Keratinocyte (primary cell): ENCODE measurements at places on chromosomes 4 and X.

DNA sequence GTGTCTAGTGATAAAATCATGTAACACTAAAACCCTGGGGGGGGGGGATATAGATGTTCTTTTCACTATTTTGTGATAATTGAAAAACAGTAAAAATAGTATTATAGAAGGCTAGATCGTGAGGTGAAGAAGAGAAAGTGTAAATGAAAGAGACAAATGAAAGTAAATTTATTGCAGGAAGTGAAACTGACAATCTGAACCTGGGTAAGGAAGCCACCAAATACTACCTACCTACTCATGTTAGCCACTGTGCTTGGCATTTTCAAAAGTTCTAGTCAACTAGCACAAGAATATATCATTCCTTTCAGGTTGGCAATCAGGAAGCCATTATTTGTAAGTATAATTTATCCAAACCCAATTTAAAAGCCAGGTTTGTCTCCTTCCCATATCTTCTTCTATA is 1366.1 kb downstream of the FAM133A start:
- no peak for DNase-seq

GRCh38 chr4:91958596-91958995 is 345.2 kb upstream of the GRID2 start:
- DNase-seq, result no peak

DNA sequence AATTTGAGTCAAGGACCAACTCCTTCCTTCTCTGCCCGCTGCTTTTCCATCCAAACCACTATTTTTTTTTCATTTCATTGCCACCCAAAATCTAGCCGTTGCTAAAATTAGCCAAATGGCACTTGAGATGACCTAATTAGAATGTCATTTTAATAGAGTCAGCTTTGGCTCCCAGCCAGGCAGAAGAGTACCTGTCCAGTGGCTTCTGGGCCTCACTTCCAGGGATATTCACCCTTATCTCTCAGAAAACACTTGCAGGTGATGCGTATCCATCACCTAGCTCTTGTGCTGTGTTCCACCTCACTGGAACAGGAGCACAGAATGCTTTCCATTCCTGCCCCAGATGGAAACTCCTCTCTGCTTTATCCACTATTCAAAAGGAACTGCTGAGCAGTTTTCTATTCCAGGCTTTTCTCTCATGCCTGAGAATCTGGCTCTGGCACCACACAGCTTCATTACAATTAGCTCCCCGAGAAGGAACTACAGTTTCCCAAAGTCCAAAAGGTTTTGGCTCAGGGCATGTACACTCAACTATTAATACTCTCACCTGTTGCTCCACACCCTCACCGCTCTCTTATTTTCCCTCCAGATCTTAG is 18.5 kb downstream of the MAGEA9B start:
- no peak for DNase-seq

DNA sequence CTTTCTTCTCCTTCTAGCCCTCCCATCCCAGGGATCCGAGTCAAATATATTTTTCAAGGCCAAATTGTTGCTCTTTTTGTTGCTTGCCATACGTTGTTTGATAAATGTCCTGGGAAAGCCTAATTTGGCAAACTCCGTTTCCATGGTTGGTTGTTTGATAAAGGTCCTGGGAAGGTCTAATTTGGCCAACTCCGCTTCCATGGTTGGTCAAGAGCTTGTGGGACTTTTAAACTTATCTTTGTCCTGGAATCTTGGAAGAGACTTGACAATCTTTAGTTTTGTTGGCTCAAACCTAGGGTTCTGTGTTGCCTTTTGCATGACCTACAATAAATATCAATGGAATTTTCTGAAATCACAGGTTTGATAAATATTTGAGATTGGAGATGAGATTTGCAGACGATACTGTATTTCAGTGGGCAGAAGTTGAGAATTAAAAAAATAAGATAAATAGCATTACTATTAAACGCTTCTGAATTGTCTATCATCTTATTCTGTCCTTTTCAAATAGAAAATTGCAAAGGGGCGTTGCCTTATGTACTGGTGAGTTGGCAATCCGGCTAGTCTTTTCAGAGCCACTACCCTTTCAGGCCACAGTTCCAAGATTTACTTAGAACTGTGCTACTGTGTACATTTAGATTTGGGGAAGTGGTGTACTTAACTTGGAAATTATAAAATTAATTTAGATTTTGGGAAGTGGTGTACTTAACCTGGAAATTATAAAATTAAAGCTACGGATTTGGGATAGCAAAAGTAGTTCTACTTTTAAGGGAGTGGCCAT is 804 bp downstream of the OSTC start:
- no peak for DNase-seq

DNA sequence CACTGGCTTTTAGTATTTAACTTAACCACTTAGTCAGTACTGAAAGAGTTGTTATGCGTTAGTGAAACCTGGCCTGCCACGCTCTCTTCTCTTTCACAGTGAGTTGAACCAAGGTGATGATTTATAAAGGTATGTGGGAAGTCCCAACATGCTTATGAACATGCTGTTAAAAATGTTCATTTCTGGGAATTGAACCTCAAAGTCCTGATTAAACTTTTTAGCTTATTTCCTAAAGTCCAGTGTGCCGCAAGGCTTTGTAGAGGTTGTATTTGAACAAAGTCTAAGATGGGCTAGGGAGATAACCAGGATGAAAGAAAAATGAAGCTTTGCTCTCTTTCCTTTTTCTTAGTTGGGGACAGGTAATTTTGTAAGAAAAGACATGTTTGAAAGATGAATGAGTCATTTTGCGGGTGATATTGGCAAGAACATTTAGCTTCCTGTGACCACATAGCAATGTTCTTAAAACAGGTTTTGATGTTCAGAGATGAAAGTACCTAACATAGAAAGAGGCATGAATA is 270.3 kb downstream of the DTHD1 start:
- peak; percentile 53 for DNase-seq

DNA sequence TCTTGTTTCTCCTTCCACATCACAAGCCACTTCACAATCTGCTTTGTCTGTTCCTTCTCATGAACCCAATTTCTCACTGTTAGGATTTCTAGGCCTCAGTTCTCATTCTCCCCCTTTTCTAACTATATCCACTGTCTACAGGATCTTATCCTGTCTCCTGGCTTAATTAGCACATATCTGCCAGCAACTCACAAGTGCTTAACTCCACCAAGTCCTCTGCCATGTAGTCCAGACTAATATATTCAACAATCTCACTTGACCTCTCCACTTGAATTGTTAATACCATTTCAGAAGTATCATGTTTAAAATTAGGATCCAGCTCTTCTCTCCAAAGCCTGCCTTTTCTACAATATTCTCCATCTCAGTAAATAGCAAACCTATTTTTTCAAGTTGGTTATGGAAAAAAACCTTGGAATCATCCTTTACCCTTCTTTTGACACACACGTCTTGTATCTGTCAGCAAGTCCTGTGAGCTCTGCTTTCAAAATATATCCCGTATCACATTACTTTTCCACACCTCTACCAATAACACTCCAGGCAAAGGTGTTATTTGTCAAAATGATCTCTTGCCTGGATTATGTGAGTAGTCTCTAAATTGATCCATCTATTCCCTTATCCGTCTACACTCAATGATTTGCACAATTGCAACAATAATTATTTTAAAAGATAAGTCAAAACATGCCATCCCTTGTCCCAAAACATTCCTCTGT is 127.2 kb upstream of the SLIT2 start:
- no peak for DNase-seq

- no peak for DNase-seq
Observed at GRCh38 chr4:2721586-2721985, 34.5 kb downstream of the TNIP2 start.

- no peak for DNase-seq
Observed at GRCh38 chr4:181770971-181771370, 472.2 kb upstream of the TENM3 start.

DNA sequence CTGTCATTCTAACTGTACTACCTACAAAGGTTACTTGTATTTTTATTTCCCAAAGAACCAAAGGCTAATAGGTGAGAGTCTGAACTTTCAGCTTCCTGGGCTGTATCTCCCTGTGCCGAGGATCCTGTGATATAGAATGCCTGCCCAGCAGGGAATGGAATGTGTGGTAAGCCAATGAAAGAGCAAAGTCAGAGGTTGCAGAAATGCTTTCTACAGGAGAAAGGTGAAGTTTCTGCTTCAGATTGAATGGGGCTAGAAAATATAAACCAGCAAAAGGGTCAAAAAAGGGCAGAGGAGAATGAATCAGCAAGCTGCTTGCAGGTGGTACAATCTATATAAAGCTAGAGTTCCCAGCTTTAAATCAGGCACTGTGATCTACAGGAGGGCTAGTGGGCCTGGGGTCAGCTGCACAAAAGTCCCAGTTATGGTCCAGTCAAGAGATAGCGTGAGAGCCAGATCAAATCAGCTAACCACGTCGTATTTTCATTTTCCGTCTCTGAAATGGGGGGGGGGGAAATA is 146.1 kb downstream of the DCTD start:
- DNase-seq, result no peak

GRCh38 chr4:148874331-148874730 is 432.1 kb upstream of the NR3C2 start:
- DNase-seq, result no peak

DNA sequence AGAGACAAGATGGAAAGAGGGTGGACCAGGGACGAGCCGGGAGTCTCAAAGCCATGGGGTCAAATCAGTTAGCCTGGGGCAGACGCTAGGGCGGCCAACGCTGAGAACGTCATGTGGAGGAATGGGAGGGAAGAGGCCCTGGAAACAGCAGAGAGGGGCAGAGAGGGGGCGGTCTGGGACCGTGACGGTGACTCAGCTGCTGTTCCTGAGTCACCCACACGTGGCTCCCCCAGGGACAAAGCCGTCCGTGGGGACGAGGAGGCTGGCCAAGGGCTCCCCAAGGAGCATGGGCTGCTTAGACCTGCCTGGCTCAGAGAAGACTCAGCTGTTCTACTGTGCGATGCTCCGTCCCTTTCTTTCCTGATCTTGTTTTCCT is 108.4 kb upstream of the LRPAP1 start:
- no peak for DNase-seq

DNA sequence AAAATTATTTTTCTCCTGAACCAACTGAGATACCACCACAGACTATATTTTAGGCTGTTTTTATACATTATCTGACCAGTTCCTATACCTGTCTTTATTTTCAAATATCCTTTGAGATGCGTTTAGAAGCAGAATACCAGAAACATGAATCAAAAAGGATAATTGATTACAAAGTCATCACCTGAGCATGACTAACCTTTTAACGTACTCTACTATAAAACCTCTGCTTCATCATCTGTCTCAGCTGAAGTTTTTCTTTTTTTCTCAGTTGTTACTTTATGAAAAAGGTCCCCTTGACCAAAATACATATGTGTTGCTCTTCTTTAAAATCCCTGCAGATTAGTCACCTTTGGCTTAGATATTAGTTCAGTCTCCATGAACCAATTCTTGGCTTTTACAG is 109.8 kb downstream of the AMMECR1 start:
- DNase-seq, result no peak

- DNase-seq, result no peak
Observed at GRCh38 chrX:9369802-9370291, 95.0 kb upstream of the TBL1X start.

- DNase-seq, result no peak
Observed at GRCh38 chr4:87949961-87950360, 25.6 kb upstream of the SPP1 start.

DNA sequence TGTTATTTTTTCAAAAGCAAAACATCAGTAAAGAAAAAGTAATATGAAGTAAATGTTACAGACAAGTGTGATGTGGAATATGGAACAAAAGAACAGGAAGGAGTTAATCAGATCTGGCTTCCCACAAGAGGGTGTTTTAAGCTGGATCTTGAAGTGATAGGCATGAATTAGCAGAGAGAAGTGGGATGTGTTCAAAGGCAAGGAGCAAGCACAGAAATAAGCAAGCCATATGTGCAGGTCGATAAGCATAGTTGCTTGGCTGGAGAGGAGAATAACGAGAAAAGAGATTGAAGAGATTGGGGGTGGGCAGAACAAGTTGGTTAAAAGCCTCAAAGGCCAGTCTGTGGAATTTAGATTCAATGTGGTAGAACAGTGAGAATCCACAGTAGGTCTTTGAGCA is 60.9 kb upstream of the PRPS1 start:
- no peak for DNase-seq

- DNase-seq, result no peak
Observed at GRCh38 chr4:147855571-147856009, 123.7 kb downstream of the ARHGAP10 start.
